ENCODE measurements at places on chromosomes 3 and 15.

- DNase-seq, result no peak
Measured at GRCh38 chr3:57118254-57118653, 46.9 kb downstream of the IL17RD start.

DNA sequence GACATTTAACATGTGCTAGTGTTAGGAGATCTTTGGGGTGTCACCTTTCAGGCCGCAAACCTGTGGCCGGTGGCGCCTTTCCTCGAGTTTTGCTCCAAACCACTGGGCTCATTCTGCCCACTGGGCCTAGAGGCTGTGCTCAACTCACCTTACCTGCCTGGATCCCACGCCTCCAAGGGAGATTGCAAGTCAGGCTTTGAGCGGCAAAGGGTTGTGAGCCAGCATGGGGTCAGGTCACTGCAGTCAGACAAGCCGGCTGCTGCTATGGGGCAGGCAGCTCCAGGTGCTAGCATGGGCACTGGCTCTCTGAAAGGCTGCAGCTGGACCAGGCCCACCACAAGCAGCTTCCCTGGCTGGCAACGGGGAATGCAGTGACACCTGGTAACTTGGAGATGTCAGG, 265.5 kb downstream of the ZBBX start:
- no peak for DNase-seq

DNA sequence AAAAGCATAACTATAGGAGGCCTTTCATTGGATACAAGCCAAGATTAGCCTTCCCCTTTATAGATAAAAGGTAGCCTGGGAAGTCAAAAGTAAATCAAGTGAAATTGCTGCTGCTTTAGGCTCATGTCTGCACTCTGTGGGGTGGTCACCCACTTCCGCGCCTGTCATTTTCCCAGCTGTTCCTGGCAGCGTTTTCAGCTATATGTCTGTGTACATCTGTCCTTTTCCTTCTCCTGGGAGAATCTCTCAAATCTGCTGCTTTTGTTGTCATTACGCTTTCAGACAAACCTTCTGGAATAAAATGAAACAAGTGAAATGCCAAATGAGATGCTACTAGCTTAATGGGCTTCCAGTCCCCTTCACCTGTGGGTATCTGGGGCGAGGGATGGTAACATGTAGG, 211.8 kb downstream of the MCTP2 start:
- no peak for DNase-seq

DNA sequence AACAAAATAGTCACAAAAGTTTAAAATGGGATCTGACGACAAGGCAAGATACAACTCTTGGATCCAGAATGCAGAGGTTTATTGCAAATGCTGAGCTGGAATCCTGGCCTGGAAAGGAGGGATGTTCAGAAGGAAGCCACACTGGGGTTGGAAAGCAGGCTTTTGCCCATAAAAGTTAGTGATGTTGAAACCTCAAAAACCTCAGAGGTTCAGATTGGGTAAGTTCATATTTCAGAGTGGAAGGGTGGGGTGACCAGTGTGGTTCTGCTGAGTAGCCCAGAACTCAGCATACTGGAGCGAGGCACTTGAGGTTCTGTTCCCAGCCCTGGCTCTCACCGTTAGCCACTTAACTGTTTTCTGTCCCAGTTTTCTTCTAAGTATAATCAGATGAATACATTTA, 114.0 kb upstream of the OSTN start:
- DNase-seq, result no peak

GRCh38 chr3:2850701-2851100, 259.5 kb downstream of the IL5RA start:
- DNase-seq, result no peak

- no peak for DNase-seq
Measured at GRCh38 chr3:96813134-96813819, 1.1 kb upstream of the EPHA6 start.

DNA sequence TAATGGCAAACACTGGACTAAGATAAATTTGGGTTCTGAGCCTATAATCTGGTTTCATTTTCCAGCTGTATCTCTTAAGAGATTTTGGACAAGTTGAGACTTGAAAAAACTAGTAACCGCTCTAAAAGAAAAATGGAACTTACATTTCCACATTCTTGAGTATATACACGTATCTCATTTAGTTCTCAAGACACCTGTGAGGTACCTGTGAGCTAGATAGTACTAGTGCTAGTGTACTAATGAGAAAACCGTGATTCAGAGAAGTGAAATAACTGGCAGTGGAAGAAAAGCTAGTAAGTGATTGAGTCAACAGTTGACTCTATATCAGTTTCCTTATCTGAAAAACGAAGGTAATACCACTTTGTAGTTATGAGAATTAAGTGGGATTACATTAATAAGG, 62.2 kb upstream of the PAQR5 start:
- no peak for DNase-seq

- DNase-seq, result peak; percentile 20
Measured at GRCh38 chr3:63818282-63819150, 583 bp upstream of the C3orf49 start.

GRCh38 chr3:132675408-132675807, 15.3 kb downstream of the UBA5 start:
- DNase-seq, result no peak

DNA sequence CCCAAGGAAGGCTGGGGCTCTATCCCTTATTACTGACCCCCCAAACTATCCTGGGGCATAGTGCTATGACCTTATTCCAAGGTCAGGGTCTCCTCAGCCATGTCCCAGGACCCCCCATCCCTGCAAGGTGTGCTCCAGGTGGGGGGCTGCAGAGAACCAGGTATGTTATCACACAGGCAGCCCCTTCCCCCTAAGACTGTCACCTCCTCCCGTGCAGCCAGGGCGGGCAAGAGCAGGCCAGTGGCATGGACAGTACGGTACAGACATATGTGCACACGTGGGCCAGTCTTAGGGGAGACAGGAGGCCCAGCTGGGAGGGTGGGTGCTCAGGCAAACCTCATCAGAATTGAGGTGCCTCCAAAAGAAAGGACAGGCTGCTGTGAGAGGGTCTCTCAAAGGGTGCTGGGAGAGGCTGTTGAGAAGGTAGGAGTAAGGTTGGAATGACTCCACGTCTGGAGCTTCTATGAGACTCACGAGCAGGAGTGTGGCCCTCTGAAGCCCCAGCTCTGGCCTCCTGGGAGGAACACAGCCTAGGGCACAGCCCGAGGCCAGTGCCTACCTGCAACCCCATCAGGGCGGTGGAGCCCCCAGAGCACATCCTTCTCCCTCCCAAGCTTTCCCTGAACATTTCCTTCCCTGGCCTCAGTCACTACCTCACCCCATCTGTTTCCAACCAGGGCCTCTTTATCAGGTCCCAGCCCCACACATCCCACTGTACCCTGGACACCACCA, 1.7 kb upstream of the COL7A1 start:
- DNase-seq, result no peak

- no peak for DNase-seq
Measured at GRCh38 chr3:127384717-127385539, 97.1 kb upstream of the PRR20G start.

DNA sequence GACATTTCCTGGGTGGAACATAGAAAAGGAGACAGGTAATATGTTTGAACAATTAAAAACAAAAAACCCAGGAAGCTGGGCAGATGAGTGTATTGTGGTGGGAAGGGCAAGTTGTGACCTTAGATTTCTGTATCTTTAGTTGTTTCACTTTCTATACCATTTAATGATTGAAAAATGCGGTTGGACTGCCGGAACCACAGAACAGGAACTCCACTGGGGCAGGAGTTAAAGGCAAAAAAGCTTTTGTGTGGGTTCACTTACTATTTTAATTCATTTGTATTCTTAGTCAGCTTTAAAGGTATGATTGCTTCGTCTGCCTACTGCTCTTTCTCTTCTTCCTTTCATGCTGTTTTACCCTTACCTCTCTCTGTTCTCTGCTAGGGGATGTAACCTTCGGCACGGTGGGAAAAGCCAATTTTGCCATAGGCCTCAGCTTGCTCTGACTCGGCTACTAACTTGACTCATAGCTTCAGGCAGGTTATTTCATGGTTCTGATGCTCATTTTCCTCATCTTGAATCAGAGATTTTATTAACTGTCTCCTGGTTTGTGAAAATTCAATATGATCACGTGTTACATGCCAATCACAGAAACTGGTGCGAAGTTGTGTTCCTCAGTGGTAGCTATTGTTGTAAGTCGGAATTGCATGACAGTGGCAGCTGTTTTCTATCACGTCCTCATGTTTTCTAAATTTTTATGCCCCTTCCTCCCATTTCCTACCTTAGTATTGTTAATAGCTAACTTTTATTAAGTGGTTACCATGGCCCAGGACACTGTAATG, 1.6 kb upstream of the MCTP2 start:
- no peak for DNase-seq

DNA sequence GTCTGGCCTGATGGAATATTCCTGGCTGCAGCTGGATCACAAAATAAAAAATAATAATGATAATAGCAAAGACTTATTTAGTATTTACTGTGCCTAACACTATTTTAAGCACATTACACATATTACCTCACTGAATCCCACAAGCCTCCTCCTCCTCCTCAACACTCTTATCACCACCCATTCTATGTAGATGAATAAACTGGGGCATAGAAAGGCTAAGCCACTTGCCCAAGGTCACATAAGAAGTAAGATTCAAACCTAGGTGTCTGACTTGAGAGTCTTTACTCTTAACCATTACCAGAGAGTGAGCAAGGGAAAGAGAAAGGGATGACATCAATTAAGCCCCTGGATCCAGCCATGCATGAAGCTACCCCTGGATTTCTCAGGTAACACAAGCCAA, 493.1 kb downstream of the SHQ1 start:
- no peak for DNase-seq

- no peak for DNase-seq
Measured at GRCh38 chr15:53196788-53197187, 406.7 kb upstream of the ONECUT1 start.

DNA sequence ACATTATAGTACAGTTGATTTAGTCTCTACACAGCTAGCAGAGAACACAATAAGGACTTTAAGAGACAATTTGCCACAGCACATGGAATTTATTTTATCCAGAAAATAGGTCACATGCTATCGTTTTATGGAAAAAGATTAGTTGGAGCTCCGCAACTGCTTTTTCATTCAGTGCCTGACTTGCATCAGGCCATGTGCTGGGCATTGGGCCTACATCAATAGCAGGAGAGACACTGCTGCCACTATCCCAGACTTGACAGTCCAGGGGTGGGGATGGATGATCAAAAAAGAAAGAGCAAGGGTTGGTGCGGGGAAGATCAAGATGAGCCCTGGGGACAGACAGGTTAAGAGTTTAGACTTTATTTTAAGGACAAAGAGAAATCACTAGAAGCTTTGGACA, 75.2 kb upstream of the C3orf80 start:
- DNase-seq, result no peak

DNA sequence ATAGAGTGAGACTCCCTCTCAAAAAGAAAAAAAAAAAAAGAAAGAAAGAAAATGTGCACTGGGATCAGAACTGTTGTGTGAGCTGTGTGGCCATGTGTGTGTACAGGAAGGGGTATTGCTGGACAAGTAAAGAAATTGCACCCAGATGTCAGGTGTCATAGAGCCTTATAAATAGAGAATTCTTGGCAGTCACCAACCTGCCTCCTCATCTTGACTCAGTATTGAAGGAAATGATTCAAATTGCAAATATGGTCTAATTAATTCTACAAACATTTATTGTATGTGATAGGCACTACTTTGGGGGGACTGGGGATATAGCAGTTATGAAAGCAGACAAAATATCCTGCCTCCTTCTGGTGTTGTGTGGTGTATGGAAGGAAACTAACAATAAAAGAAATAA, 243.8 kb upstream of the TTC14 start:
- DNase-seq, result no peak

DNA sequence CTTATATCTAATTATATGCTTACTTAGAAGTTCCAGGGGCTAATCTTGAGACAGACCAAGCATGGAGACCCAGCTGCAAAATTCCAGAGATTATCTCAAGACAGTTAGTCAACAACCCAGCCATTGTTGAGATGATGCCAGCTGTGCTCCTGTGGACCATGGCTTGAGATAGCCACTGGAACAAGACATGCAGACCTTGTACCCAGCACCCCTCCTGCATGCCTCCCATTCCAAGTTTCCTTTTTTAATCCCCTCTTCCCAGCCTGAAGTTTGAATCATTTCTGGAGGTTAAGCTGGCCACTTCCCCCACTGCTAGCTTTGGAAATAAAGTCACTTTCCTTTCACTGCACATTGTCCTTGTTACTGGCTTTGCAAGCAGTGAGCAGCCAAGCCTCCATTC, 53.8 kb downstream of the IMPG2 start:
- DNase-seq, result no peak

GRCh38 chr3:78003090-78003489, 963.2 kb downstream of the ROBO2 start:
- no peak for DNase-seq

GRCh38 chr3:141738891-141739363, 829 bp downstream of the RNF7 start:
- DNase-seq, result no peak

DNA sequence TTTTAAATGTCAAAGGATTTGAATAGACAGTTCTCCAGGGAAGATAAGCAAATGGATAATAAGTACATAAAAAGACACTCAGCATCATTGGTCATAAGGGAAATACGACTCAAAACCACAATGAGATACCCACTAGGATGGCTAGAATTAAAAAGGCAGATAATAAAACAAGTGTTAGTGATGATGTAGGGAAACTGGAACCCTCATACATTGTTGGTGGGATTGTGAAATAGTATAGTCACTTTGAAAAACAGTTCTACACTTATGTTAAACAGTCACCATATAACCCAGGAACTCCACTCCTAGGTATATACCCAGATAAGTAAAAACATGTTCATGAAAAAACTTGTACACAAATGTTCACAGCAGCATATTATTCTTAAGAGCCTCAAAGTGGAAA, 72.5 kb downstream of the GPR156 start:
- DNase-seq, result no peak

GRCh38 chr3:172646439-172647015, 64.3 kb downstream of the NCEH1 start:
- DNase-seq, result no peak

DNA sequence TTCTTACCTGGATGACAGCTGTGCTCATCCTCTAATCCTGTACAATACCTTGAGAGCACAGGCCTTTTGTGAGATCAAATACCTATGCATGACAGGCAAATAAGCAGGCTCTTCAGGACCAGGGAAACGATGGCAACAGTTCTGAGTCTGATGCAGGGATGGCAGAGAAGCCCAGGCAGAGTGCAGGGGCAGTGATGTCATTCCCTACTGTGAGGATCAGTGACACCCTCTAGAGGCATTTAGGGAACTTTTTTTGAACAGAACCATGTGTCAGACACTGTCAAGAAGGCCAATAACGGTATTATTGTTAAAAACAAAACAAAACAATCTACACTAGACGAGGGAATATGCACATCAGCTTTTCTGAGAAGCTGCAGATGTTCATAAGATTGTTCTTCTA, 314.8 kb upstream of the CTDSPL start:
- no peak for DNase-seq

- DNase-seq, result no peak
Measured at GRCh38 chr3:23241256-23241655, 38.1 kb downstream of the UBE2E2 start.

GRCh38 chr3:182233957-182234356, 522.2 kb downstream of the SOX2 start:
- DNase-seq, result no peak

Data from stimulated activated CD8-positive, alpha-beta memory T cell treated with anti-CD3 and anti-CD28 coated beads, Interleukin-7, amount 100 ng/mL, for 1 hour (primary cell).